ENCODE measurements at places on chromosomes 16 and 17.

- H3K4me1 ChIP-seq, result peaks cover 10% of the 10 kb centered on the region
- H3K4me3 ChIP-seq, result peak overlapping the region; percentile 31
- no peak for DNase-seq
These were observed 65.6 kb downstream of the SMG6 start for GRCh38 chr17:2237950-2238349.

DNA sequence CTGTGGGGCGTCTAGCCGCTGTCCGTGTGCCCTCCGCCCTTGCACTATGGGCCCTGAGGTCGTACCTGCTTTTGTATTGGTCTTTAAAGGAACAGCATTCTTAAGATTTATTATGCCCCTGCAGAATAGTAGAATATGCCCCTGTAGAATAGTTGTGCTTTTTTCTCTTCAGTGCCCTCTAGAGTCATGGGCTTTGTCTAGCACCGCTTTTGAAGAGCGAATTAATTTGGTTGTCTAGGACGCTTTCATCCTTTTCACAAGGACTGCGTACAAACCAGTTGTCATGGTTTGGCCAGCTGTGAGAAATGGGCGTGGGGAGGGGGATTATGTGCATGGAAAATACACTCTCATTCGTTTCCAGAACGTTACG, 621 bp downstream of the CEP95 start:
- peaks cover 36% of the 10 kb centered on the region for H3K4me1 ChIP-seq
- no peak for DNase-seq
- H3K27ac ChIP-seq, result peak overlapping the region; percentile 100
- no peaks in the 10 kb centered on the region for H3K27me3 ChIP-seq
- peaks cover 36% of the 10 kb centered on the region for H3K36me3 ChIP-seq
- peak overlapping the region; percentile 99 for H3K4me3 ChIP-seq

DNA sequence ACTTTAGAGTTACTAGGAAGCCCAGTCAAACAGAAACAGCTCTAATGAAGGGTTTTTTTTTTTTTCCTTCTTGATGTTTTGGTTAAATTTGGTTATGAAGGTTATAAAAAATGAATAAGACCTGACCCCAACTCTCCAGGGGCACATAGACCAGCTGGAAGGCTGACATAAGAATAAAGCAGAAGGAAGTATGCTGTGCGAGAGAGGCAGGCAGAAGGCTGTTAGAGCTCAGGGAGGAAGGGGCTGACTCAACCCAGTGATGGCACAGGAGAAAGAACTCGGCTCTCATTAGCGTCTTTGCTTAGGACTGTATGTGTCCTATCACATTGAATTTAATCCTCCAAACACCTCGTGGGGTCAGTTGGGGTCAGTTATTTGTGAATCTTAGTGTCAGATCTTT, 474.6 kb downstream of the PMP22 start:
- H3K27ac ChIP-seq, result no peak overlapping the region
- no peaks in the 10 kb centered on the region for H3K27me3 ChIP-seq
- DNase-seq, result no peak
- no peak overlapping the region for H3K4me3 ChIP-seq
- no peaks in the 10 kb centered on the region for H3K36me3 ChIP-seq

GRCh38 chr16:50635505-50636392, 45.4 kb downstream of the SNX20 start:
- H3K4me1 ChIP-seq, result no peaks in the 10 kb centered on the region
- H3K4me3 ChIP-seq, result no peak overlapping the region

DNA sequence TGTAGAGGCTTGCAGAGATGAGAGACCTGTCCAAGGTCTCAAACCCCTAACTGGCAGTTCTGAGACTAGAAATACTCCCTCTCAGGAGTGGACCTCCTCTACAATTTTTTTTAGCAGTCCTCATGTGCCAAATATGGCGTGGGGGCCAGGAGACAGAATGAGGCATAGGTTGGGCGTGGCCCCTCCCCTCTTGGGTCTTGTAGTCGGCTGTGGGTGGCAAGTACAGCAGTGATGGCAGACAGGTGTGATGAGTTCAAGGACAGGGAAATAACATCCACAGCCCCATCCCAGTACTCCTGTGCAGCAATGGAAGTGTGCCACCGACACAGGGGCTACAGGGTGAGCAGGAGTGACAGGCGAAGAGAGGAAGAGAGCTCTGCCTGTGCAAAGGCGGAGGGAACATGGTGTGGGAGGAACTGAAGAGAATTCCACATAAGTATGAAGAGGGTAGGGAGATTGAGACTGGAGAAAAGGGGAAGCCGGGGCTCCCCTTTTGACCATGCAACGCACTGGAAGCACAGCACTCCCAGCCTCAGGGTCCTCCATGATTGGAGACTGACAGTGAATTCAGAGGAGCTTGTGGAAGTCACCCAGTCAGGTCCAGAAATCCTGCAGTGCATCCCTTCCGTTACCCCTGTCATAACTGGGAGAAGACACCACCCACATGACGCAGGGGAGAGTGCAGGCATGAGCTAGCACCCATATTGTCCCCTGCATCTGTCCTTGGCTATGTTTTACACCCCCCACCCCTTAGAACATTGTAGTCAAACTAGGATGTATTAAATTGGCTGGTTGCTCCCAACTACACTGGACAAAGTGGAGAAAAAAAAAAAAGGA, 14.8 kb upstream of the CETP start:
- no peak overlapping the region for H3K4me3 ChIP-seq
- no peak for DNase-seq
- peaks cover 8% of the 10 kb centered on the region for H3K4me1 ChIP-seq
- H3K27me3 ChIP-seq, result no peaks in the 10 kb centered on the region
- peaks cover 33% of the 10 kb centered on the region for H3K36me3 ChIP-seq

GRCh38 chr16:27436921-27437650, 35.1 kb downstream of the IL21R start:
- H3K4me1 ChIP-seq, result no peaks in the 10 kb centered on the region
- H3K27ac ChIP-seq, result no peak overlapping the region
- no peaks in the 10 kb centered on the region for H3K27me3 ChIP-seq
- no peak overlapping the region for H3K4me3 ChIP-seq
- DNase-seq, result peak; percentile 42

- H3K4me1 ChIP-seq, result no peaks in the 10 kb centered on the region
- H3K4me3 ChIP-seq, result no peak overlapping the region
- DNase-seq, result no peak
These were observed 31.8 kb downstream of the NSRP1 start for GRCh38 chr17:30148376-30148775.
